ENCODE measurements at places on chromosomes 4 and X. TPM values are rescaled to one million over a fixed set of nuclear protein-coding genes. Genes with fewer than 3 reads are reported as not detected.
A peak's percentile ranks its signal among the peaks of the same experiment; 100 is the strongest.

- no peak for DNase-seq
Observed at GRCh38 chr4:73922766-73923630, 53.8 kb downstream of the CXCL1 start.

DNA sequence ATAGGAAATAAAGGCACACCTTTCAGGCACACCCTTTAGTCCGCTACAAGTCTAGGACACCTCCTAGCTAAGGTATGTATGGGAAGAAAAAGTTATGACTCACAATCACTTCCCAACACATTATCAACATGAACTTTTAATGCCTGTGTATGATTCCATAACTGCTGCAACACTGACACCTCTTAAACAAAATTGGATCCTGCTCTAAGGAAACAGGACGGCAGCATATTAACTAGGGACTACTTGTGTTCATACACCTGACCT, 2.4 kb upstream of the PPP3CA start:
- DNase-seq, result no peak

GRCh38 chr4:48640225-48640624, 139.9 kb downstream of the FRYL start:
- DNase-seq, result no peak

- DNase-seq, result peak; percentile 54
Observed at GRCh38 chrX:72062916-72063315, 68.8 kb downstream of the RTL5 start.

DNA sequence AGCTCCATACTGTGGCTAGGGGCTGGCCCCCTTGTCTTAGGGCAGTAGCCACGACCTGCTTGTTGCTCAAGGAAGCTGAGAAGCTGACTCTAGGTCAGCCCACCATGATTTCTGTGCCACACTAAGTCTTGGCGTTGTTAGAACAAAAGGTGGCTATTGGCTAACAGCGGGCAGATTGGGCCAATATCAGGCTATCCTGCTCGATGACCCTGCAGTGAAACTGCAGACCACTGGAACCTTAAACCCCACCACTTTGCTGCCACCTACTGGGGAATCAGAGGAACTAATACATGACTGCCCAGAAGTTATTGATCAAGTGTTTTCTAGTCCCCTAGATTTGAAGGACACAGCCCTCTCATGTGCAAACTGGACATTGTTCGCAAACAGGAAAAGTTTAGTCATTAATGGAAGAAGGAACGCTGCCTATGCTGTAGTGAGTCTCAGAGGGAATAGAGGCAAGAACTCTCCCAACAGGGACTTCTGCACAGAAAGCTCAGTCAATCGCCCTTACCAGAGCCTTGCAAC, 17.0 kb upstream of the PAPSS1 start:
- peak; percentile 22 for DNase-seq

DNA sequence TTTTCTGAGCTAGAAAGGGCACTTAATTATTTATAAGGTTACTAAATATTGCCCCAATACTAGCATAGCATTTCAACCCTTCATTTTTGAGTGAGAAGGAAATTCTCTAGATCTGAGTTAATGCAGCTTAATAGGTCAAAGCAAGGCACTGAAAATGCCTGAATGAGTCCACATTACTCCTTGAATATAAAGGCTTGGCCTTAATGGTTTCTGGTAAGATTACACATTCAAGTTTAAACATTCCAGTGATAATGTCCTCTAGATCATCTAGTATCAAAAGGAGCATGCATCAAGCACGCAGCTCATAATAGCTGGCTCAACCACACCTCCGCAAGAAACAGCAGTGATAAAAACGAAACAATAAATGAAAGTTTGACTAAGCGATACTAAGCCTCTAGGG, 87.5 kb downstream of the SPANXN3 start:
- DNase-seq, result no peak

- DNase-seq, result no peak
Observed at GRCh38 chrX:64437218-64437617, 42.0 kb upstream of the MTMR8 start.

- no peak for DNase-seq
Observed at GRCh38 chrX:41720125-41720779, 3.7 kb upstream of the GPR82 start.

GRCh38 chr4:185880571-185880970, 68.6 kb upstream of the SORBS2 start:
- no peak for DNase-seq

GRCh38 chr4:9944431-9945425, 76.6 kb downstream of the SLC2A9 start:
- DNase-seq, result no peak

DNA sequence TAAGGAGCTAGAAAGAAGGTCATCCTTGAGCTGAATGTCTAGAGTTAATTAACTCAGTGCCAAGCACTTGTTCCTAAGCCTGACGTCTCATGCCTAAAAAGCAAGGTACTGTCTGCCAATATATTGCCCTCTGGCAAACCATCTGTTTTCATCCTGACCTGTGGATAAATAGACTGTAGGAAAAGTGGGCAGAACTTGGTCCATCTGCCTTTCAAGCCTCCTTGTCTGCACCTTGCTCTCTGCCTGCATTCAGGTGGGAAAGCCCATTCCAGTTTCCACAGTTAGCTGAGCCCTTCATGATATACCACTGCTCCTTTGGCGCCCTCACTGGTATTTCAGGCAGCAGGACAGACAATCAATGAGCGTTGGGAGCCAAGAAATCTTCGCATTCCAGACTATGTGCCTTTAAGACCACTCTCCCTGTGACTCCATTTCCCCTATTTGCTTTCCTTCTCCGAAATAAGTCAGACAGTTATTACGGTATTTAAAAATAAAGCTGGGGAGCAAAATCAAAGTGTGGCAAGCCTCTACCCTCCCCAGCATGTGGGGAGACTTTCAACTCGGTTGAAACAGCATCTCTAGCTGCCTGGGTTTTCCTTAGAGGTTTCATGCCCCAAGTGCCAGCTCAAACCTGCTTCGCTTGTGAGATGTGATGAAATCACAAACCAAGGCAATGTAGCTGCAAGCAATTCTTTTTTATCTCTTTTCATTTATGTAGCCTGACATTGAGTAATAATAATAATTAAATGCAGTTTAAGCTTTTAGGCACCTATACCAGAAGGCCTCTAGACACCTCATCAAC, 2.5 kb upstream of the CCDC149 start:
- no peak for DNase-seq

- DNase-seq, result no peak
Observed at GRCh38 chrX:97527725-97528124, 644.0 kb downstream of the RPA4 start.

- DNase-seq, result no peak
Observed at GRCh38 chr4:3896441-3896840, 130.3 kb downstream of the ADRA2C start.

DNA sequence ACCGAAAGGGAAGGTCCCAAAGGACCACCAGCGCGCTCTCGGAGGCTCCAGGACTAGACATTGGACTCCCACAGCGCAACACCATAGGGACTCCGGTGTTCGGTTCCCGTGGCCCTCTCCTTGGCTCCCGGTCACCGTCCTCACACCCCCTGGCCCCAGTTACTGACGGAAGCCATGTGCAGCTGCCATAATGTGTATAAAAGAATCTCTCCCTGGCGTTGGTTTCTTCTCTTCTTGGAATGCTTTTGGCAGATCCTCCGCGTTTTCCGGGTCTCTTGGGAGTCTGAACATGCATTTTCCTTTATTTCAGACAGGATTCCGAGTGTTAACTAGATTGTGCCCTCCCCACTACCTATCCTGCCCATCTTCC, 69.8 kb downstream of the FBXO8 start:
- DNase-seq, result no peak

GRCh38 chr4:153750197-153750817, 9.5 kb downstream of the RNF175 start:
- peak; percentile 33 for DNase-seq

- no peak for DNase-seq
Observed at GRCh38 chrX:107725761-107726555, 49.6 kb downstream of the TSC22D3 start.

DNA sequence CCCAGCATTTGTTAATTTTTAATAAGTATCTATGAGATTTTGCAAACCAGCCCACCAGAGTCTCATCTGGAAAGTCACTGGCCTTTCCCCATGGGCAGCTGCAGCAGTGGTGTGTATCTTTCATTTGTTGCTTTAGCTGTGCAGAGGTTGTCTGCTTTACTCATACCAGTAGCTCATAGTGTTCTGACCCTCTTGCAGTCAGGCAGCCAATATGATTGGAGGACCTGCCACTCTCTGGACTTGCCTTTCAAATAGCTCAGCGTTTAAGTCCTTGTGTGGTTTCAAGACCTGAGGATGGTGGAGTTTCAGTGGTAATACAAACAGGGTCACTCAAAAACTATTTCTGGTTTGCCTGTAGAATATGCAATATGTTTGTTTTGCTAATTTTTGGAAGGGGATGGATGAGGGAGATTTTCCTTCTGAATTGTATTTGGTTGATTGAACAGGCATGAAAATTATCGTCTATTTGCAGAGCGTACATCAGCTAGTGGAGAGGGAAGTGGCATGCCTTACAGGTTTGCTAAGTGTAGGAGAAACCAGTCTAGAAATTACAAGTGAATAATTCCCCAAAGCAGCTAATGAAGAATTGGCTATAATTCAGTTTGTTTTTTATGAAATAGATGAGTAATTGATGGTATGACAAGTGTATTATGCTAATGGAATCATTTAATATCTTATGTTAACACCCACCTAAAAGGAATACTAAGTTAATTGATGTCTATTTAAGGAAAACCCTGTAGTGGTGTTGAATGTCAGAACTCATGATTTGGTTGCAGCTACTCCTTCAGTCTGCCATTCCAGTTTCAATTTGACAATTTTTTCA, 8.9 kb downstream of the POLA1 start:
- DNase-seq, result no peak

- no peak for DNase-seq
Observed at GRCh38 chrX:19624739-19625138, 109.4 kb upstream of the MAP3K15 start.

DNA sequence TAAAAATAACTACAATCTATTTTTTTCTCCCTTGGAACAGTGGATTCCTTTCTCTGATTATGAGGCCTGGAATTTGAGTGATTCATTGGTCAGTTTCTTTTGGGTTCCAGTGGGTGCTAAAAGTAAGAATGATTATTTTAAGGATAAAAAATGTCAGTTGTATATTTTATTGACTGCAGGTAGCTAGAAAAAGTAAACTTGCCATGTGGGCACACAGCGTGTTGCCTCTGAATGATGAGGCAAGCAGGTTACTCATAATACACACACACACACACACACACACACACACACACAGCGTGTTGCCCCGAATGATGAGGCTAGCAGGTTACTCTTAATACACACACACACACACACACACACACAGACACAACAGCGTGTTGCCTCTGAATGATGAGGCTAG, 13.8 kb downstream of the GALNT7 start:
- DNase-seq, result no peak

- DNase-seq, result no peak
Observed at GRCh38 chr4:85942107-85942506, 417.7 kb downstream of the MAPK10 start.

DNA sequence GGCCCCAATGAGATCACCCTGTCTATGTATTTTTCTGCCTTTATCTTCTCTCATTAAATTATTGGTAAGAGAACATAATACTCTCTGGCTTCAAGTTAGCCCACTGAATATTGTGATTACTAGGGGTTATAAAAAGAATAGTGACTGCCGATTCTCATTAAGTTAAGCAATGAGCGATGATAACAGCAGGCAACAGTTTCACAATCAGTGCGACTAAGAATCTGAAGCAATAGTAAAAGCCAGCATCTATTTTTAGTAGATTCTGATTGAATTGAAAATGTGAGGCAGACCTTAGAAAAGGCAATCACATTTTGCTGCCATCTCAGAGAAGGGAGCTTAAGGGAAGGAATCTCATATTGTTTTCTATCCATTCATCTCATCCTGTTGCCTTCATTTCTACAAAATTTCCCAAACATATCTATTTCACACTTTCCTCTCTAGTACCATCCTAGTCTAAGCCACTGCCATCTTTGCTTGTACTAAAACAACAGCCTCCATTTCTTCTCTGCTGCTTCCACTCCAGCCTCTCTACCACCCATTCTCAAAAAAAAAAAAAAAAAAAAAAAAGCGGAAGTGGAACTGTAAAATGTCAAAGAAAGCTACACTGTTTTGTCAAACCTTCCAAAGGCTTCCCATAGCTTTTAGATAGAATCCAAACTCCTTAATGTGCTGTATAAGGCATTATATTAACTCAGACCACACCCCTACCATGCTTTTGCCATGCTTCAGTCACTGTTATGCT, 17.4 kb downstream of the GABRA4 start:
- no peak for DNase-seq

DNA sequence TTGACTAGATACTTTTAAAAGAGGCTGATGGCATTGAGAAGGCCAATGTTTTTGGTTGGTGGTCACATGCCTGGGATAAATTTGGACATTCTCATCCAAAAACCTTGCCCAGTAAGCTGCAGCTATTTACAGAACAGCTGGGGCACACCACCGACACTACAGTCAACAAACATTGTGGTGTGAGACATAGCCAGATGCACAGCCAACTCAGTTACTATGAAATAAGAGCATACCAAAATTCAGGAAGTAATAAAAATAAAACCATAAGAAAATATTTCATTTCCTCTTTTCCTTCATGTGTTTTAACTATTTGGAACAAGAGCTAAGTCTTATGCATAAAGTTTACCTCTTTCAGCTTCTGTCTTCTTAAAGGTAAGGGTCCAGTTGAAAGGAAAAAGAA, 8.8 kb downstream of the PPM1K start:
- no peak for DNase-seq

- no peak for DNase-seq
Observed at GRCh38 chrX:45592101-45592500, 391.4 kb upstream of the DIPK2B start.

- DNase-seq, result no peak
Observed at GRCh38 chrX:149570668-149571067, 16.6 kb downstream of the MAGEA9B start.

- DNase-seq, result no peak
Observed at GRCh38 chrX:63470506-63470905, 119.4 kb upstream of the SPIN4 start.

- no peak for DNase-seq
Observed at GRCh38 chrX:72105436-72105835, 26.3 kb downstream of the RTL5 start.

GRCh38 chr4:137609718-137610430, 77.6 kb upstream of the PCDH18 start:
- DNase-seq, result no peak

GRCh38 chr4:113499166-113499565, 262.4 kb downstream of the CAMK2D start:
- no peak for DNase-seq

GRCh38 chrX:46461660-46462191, 83.5 kb downstream of the ZNF674 start:
- no peak for DNase-seq

GRCh38 chr4:71221510-71222466, 117.0 kb upstream of the SLC4A4 start:
- DNase-seq, result no peak

- no peak for DNase-seq
Observed at GRCh38 chrX:144791298-144791697, 456.0 kb upstream of the SPANXN1 start.

PF4V1 gene
- total RNA-seq, result not detected

LINC00632 gene
- total RNA-seq, result 1,057 TPM

PAGE2B gene
- not detected for total RNA-seq

XPNPEP2 gene
- total RNA-seq, result 2.5 TPM

FGF2 gene
- total RNA-seq, result 7.5 TPM

COX7B2 gene
- total RNA-seq, result not detected

PASD1 gene
- total RNA-seq, result not detected

UCP1 gene
- 4.1 TPM for total RNA-seq

PRDM8 gene
- 1.5 TPM for total RNA-seq

TREX2 gene
- 0.39 TPM for total RNA-seq

ADH6 gene
- total RNA-seq, result not detected

C4orf50 gene
- total RNA-seq, result 0.03 TPM

PCDH18 gene
- 21.1 TPM for total RNA-seq

KIF4A gene
- total RNA-seq, result 0.68 TPM

FAM47B gene
- total RNA-seq, result not detected

TSPAN7 gene
- total RNA-seq, result 73.0 TPM

DCX gene
- total RNA-seq, result not detected

BEND4 gene
- not detected for total RNA-seq

JCHAIN gene
- 9.0 TPM for total RNA-seq

Measured in left cardiac atrium (tissue), 4 donors.